ENCODE measurements at places on chromosomes 5 and 9.
A peak's percentile ranks its signal among the peaks of the same experiment; 100 is the strongest.

DNA sequence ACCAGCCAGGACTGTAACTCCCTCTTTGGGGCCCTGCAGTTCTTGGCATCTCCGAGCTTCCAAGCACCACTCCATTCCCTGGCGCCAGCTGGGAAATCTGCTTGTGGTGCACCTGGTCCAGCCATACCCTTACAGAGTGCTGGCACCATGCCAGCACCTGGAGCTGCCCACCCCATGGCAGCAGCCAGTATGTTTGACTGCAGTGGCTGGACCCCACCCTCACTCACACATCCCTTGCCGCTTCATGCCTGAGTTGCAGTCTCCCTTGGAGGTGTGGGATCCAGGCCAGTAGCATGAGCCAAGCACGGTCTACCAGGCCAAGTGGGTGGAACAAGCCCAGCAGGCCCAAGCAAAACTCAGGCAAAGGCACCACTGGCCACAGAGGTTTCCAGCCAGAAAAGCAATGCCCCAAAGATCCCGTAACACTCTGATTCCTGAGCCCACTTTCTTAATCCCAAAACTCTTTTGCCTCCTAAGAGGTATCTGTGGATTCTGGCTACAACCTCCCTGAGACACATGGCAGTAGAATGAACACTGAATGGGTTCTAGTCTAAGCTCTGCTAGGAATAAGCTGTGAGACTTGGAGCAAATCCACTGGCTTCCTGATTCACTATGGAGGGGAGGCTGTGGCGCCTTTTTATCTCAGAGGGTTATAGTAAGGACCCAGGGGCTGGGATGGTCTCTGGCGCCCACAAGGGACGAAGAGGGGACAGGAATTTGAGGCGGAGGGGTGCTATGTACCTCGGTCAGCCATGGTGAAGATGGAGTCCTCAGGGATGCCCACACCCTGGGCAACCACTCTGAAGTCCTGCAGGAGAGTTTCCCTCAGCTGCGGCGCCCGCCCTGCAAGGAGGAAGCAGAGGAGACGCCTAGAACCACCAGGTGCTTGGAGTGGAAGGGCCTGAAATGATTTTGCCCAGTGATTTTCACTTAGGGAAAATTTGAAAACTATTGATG is 5.6 kb downstream of the AMBP start:
- DNase-seq, result no peak

GRCh38 chr9:89602978-89603766 is 1.6 kb upstream of the GADD45G start:
- peak; percentile 86 for DNase-seq

- DNase-seq, result no peak
Observed at GRCh38 chr9:16030528-16031185, 477.8 kb downstream of the CCDC171 start.

DNA sequence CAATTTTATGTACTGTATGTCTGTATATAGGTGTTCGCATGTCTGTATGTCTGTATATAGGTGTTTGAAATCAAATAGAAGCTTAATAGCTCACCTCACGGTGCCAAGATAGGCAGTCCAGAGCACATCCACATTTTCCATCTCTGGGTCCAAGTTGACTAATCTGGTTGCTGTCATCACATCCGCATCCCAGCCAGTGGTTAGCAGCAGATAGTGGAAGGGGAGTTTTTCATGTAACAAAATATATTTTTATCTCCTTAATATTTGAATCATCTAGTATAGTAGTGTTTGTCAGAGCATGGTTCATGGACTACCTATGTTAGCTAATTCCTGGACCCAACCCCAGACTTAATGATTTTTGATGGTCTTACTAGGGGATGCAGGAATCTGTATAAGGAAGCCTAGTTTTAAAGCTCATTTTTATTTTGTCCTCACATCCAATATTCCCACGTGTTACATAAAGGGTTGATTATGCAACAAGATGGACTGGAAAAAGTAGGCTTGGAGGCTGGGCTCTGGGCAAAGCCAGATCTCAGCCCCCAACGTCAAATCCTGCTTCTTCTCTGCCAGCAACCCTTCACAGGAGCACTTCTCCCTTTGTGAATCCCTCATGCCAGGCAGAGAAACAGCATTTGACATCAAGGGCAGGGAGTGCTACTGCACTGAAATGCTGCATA is 219.7 kb downstream of the ZSWIM6 start:
- no peak for DNase-seq

DNA sequence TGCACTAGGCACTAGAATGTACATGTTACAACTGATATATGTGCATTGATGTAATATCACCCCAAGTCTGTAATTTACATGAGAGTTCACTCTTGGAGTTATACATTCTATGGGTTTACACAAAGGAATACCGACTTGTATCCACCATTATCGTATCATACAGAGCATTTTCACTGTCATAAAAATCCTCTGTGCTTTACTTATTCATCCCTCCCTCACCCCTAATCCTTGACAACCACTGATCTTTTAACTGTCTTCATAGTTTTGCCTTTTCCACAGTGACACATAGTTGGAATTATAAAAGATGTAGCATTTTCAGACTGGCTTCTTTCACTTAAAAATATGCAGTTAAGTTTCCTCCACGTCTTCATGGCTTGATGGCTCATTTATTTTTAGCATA is 11.1 kb upstream of the RFK start:
- no peak for DNase-seq

DNA sequence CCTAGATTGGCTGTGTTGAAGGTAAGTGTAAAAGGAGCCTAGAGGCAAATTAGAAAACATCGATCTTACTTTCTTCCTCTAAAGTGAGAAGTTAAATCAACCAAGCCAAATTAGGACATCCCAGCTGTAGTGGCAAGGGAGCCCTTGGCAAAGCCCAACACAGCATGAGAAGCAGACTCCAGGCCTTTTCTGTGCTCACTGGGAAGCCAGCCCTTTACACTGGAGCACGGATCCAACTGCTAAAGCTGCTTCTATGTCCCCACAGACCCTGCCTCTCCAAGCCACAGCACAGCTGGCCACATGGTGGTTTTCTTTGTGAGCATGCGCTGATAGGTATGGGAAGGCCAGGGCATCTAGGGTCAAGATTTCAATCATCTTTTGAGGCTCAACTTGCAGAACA is 94.1 kb downstream of the APBA1 start:
- DNase-seq, result no peak

DNA sequence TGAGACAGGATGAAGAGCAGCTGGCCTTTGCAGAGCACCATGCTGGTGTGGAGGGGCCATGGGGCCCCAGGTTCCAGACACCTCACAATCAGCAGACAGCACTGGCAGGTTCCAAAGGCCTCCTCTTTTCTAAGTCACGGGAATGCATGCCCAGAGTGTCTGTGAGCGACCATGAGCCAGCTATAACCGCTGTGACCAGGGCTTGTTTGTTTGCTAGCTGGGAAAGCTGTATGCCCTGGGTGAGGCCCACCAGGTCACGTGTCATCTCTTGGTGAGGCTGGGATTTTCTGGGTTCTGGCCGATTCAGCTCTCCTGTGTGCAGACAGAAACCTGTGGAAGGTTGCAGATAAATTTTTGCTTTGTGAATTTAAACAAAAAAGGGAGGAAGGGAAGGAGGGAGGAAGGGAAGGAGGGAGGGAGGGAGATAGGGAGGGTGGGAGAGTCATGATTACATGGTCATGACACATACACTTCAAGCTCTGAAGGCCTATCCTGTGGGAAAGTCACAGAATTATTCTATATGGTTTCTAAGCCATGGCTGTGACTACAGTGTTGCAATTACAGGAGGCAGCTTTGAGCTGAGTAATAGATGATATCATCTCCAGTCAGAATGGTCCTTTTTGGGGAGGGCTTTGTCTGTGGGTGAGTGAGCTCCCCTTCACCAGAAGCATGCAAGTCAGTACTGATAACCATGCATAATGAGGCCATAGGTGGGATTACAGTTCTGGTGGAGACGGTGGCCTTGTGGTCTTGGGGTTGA is 37.2 kb downstream of the PAPPA start:
- DNase-seq, result no peak

GRCh38 chr9:134007150-134007549 is 15.0 kb upstream of the VAV2 start:
- DNase-seq, result peak; percentile 59

GRCh38 chr5:106906199-106906598 is 764.5 kb downstream of the EFNA5 start:
- DNase-seq, result no peak

GRCh38 chr5:62083661-62084060 is 222.3 kb upstream of the KIF2A start:
- no peak for DNase-seq

Measured in RPMI8226 (cell line).